OCI-M1 (cell line): ENCODE measurements at places on chromosomes 1 and 21.

- no peak for DNase-seq
These were observed 32.5 kb upstream of the COL6A2 start for GRCh38 chr21:46065215-46065913.

- DNase-seq = peak; percentile 79
These were observed 12.6 kb downstream of the NTPCR start for GRCh38 chr1:232962761-232963745.

- no peak for DNase-seq
These were observed 17.8 kb downstream of the GBP6 start for GRCh38 chr1:89381618-89382017.

GRCh38 chr1:218377143-218377660 is 32.1 kb downstream of the TGFB2 start:
- peak; percentile 75 for DNase-seq

DNA sequence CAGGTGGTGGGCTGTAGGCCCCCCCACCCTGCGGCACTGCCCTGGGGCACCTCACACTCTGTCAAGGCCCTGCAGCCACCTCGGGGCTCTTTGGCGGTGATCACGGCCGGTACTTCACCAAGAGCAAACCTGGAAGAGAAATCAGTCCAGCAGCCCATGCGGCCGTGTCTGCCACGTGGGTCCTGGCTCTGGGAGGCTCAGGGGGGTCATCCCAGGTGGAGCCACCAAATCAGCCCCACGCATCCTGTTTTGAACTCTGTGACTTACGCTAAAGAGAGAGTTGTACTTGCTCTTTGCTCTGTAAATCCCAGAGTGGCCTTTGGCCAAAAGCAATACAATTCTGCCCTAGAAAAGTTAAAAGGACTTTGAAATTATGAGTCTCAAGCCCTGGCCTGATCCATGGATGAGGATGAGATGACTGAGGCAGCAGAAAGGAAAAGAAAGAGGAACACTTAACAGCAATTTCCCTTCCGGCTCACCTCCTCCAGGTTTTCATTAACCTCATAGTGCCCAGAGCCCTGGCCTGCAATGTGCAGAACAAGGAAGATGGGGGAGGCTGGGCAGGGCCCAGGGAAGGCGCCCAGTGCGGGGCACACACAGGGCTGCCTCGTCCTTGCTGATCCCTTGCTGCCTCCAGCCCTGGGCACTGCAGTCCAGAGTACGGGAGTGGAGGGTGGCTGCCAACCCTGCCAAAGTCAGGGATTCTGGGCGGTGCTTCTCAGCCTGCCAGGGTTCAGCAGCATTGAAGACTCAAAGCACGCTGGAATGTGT is 337.0 kb downstream of the MATN1 start:
- DNase-seq = no peak

DNA sequence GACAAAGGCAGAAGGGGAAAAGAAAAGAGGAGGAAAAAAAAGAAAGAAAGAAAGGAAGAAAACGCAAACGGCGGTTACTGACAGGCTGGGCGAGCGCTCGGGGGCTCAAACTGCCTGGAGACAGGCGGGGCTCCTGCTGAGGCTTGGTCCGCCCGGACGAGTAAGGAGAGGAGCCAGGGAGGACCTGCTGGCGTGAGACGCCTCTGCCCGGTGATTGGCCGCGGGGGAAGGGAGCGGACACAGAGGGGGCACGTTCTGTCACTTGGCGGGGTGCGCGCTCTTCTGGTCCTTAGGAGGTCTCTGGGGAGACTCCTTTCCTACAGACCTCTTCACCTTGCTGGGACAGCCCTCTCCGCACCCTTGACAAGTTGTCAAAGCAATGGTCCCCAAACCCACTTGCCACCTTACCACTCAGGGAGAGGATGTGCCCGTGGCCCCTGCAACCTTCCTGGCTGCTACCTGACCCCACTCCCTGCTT is 791 bp upstream of the PIK3R3 start:
- no peak for DNase-seq

DNA sequence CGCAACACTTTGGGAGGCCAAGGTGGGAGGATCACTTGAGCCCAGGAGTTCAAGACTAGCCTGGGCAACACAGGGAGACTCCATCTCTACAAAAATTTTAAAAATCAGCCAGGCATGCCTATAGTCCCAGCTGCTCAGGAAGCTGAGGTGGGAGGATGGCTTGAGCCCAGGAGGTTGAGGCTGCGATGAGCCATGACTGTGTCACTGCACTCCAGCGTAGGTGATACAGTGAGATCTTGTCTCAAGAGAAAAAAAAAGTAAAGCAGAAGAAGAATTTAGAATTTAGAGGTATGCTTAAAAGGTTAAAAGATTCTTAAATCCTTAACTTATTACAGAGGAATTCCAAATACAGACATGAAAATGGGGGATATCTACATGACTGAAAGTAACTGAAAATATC is 79.5 kb downstream of the SMYD3 start:
- DNase-seq = no peak

DNA sequence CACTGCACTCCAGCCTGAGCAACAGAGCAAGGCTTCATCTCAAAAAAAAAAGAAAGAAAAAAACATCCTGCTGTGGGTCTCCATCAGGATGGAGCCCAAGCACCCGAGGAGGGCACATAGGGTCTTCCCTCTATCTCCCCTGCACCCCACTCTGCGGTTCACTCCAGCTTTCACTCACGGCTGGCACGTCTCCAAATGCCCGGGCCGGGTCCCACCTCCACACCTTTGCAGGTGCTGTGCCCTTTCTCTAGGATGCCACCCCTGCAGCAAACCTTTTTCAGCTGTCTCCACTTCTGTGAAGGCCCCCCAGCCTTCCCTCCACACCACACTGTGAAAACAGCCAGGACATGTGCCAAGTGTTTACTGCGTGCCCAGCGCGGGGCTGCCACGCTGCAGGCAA is 22.4 kb upstream of the DDOST start:
- no peak for DNase-seq

DNA sequence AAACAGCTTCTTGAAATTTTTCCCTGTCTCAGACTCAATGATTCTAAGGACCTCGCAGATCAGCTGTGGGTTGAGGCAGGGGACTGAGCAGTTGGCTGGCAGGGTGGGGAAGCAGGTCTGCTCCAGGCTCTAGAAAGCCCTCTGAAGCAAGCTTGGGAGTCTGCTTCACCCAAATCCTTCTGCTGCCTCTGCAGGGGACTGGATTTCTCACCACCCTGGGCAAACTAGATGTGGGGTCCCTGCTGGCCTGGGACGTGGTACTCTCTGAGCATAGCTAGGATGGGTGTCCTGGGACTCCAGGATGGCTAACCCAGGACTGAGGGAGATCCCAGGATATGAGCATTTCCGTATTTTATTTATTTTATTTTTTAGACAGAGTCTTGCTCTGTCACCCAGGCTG is 89.3 kb downstream of the LAMC2 start:
- no peak for DNase-seq

DNA sequence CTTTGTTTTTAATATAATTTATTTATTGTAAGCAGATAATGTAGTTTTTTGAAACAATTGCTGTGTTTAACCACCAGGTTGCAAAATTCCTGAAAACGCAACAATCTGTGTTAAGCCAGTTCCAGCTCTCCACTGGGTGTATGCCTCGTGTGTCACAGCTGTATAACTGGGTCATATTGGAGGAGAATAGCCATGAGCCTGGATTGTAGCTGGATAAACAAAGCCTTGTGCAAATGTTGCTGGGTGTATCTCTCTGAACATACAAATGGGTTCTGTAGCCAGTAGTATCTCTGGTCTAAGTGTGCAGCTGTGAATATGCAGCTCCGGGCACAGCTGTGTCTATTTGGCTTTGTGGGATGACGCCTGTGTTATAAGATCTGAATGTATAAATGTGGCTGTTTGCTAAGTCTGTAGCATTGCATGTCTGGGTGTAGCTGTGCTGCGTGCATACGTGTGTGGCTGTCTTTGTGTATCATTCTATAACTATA is 2.8 kb downstream of the TCEA3 start:
- no peak for DNase-seq

- no peak for DNase-seq
These were observed 3.7 kb downstream of the RSPO1 start for GRCh38 chr1:37631036-37631435.

DNA sequence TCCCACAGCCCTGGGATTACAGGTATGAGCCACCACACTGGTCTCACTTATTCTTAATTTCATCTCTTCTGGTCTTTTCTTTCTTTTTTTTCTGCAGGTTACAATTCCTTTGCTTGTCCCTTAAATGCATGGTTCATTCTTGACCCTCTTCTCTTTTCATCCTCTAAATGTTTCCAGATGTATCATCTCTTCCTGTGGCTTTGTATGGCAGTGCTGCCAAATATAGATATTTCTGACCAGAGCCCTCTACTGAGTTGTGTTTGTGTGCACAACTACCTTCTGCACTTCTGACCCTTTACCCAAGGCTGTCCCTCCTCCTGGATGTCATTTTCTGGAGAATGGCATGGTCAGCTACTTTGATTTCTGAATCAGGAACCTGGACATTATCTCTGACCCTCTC is 32.5 kb downstream of the OLFML3 start:
- no peak for DNase-seq
